ENCODE measurements at places on chromosomes 11 and 22.

DNA sequence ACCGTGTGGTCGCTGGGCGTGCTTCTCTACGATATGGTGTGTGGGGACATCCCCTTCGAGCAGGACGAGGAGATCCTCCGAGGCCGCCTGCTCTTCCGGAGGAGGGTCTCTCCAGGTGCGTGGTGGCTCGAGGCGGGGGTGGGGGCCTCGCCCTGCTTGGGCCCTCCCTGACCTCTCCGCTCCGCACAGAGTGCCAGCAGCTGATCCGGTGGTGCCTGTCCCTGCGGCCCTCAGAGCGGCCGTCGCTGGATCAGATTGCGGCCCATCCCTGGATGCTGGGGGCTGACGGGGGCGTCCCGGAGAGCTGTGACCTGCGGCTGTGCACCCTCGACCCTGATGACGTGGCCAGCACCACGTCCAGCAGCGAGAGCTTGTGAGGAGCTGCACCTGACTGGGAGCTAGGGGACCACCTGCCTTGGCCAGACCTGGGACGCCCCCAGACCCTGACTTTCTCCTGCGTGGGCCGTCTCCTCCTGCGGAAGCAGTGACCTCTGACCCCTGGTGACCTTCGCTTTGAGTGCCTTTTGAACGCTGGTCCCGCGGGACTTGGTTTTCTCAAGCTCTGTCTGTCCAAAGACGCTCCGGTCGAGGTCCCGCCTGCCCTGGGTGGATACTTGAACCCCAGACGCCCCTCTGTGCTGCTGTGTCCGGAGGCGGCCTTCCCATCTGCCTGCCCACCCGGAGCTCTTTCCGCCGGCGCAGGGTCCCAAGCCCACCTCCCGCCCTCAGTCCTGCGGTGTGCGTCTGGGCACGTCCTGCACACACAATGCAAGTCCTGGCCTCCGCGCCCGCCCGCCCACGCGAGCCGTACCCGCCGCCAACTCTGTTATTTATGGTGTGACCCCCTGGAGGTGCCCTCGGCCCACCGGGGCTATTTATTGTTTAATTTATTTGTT, 2.4 kb downstream of the PIM3 start:
- ATAC-seq: no peak

DNA sequence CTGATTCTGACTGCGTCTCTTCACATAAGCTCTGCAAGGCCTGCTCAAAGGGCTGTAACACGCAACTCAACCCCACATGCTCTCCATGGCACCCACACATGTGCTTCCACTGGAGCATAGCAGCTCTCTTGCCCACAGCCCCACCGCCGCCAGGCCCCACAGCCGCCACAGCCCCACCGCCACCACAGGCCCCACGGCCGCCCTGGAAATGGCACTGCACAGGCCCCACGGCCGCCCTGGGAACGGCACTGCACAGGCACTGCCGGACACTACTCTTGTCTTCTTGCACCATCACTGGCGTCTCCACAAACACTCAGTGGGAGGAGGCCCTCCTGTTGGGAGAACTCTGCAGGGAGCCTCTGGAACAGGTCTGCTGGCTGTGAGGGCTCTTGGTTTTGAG, 8.6 kb downstream of the MOB2 start:
- no peak for ATAC-seq

GRCh38 chr11:12066056-12066798, 44.2 kb upstream of the MICAL2 start:
- ATAC-seq: peak; percentile 85

DNA sequence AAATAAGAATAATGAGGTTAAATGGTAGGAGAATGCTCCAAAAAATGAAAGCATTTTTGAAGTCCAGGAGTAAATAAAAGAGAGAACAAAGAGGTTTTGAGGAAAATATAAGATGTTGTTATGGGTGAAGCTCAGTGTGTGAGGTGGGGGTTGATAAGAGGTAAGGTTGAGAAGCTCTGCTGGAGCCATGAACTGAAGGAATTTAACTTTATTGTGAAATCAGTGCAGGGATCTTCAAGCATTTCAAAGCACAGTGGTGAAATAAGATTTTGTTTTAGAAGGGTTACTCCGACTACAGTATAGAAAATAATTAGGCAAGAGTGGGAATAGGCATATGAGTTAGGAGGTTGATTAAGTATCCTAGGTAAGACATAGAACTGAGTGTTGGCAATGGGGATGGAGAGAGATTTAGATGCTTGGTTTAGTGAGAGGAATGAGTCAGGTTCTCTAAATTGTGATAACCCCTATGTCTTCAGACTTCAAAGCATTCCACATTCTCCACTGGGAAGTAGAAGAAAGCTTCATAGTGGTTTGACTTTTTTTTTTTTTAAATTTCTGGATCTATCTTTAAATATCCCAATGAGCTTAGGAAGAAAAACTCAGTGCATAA, 403.2 kb downstream of the AASDHPPT start:
- no peak for ATAC-seq

GRCh38 chr22:27613099-27614005, 188.2 kb downstream of the MN1 start:
- ATAC-seq: no peak

GRCh38 chr11:120900643-120901042, 123.3 kb upstream of the TBCEL start:
- no peak for ATAC-seq

DNA sequence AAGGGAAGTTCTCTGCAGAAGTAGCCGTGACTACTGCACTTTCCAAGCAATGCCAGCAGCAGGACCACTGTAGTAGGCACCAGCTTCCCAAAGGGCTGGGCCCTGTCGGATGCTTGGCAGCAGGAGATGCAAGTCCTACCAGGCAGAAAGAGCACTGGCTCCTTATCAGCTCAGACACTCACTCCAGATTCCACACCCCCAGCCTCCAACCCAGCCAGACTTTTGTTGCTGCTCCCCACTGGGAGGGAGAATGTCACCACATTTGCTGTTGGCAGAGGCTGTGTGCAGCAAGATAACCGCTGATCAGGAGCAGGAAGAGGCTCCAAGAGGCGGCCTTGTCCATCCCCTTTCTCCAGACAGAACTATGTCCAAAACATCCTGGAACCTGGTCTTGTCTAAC, 118.7 kb downstream of the C11orf58 start:
- no peak for ATAC-seq

GRCh38 chr11:66716996-66717395, 12.0 kb downstream of the SPTBN2 start:
- no peak for ATAC-seq

DNA sequence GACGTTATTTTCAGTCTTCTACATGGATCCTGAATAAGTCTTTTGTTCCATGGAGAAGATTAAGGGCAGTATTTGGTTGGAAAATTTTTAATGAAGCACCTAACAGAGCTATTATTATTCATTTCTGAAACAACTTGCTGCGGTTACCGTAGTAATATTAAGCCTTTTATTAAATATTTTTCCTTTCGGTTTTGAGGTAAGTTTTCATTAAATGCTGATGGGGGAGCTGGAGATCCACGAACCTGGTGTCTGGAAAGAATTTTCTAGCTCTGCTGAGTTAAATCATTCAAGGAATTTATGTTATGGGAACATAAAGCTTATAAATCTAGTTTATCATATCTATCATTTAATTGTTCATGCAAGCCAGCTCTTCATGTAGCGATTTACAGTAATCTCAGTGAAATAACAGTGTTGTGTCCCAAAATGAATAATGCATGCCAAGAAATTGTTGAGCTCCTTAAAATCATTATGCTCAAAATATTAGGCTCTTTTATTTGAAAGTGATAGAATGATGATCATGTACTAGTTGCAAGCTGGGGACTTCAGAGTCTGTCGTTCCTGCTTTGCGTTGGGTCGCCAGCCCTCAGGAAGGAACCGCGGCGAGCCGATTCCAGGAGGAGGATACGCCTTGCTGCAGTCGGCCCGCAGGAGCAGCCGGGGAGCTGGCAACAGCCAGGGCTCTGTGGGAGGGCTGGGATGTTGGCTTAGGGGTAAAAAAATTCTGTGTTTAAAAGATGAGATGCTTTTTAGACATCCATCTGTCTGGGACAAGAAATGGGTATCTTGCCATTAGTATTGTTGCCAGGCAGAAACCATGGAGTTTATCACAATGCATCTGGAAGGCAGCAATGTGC, 83.1 kb downstream of the TBC1D22A start:
- peak; percentile 46 for ATAC-seq
